ENCODE measurements at places on chromosomes 16 and 17.
A peak's percentile ranks its signal among the peaks of the same experiment; 100 is the strongest.

- DNase-seq: peak; percentile 63
Observed at GRCh38 chr16:4376126-4376892, 4.7 kb downstream of the VASN start.

DNA sequence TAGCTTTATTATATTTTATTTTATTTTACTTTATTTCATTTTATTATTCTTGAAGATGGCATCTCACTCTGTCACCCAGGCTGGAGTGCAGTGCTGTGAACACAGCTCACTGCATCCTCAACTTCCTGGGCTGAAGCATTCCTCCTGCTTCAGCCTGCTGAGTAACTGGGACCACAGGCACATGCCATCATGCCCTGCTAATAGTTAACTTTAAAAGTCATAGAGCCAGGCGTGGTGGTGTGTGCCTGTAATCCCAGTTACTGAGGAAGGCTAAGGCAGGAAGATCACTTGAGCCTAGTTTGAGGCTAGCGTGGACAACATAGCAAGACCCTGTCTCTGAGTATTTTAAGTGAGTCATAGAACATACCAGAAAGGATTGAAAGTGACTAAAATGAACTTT is 38.7 kb downstream of the ESRP2 start:
- no peak for DNase-seq

- no peak for DNase-seq
Observed at GRCh38 chr17:12395733-12396354, 269.8 kb upstream of the MYOCD start.

DNA sequence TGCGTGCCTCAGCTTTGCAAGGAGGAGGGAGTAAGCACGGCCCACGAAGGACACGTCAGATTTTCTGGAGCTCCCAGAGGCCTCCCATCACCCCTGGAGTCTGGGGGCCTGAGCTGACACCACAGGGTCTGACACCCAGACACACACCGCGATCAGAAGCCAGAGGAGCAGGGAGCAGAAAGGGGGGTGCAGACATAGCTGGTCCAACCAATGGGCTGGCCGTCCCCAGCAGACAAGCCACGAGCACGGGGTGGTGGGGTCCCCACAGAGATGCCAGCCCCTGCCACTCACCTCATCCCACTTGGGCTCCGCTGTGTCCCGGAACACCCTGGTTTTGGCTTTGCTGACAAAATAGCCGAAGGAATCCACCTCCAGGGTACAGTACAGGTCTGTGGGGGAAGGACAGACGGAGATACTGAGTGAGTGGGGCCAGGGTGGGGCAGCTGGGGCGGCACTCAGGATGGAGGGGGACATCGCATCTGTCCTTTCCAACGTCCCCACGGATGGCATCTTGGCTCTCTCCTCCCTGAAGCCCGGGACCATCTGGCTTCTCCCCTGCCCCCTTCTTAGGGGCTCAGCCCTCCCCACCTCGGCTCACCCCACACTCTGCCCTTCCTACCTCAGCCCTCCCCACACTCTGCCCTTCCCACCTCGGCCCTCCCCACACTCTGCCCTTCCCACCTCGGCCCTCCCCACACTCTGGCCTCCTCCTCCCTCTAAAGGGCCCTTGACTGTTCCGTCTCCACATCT is 53.5 kb downstream of the TIMM22 start:
- no peak for DNase-seq

GRCh38 chr16:51002881-51003490 is 148.1 kb downstream of the SALL1 start:
- DNase-seq: no peak

- no peak for DNase-seq
Observed at GRCh38 chr16:15792563-15792971, 64.3 kb downstream of the MYH11 start.

- no peak for DNase-seq
Observed at GRCh38 chr16:13791095-13791494, 128.9 kb upstream of the ERCC4 start.

DNA sequence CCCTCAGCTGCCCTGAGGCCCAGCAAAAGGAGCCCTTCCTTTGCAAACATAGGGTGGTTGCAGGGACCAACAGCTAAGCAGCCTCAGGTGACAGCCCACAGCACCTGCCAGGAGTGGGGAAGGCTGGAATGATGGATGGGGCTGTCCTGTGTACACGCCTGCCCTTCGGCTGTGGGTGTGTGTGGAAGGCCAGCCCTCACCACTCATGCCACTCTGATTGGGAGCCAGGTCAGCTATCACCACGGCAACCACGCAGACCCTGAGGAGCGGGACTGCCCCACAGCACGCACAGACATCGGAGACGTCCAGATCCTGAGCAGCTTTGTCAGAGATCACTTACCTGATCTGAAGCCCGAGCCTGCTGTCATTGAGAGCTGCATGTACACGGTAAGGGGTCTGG is 11.9 kb downstream of the PIPOX start:
- DNase-seq: no peak

- no peak for DNase-seq
Observed at GRCh38 chr17:33105911-33106310, 114.3 kb downstream of the SPACA3 start.

GRCh38 chr17:10071141-10071540 is 127.3 kb downstream of the GAS7 start:
- DNase-seq: no peak

GRCh38 chr16:56274369-56274768 is 83.1 kb downstream of the GNAO1 start:
- no peak for DNase-seq

DNA sequence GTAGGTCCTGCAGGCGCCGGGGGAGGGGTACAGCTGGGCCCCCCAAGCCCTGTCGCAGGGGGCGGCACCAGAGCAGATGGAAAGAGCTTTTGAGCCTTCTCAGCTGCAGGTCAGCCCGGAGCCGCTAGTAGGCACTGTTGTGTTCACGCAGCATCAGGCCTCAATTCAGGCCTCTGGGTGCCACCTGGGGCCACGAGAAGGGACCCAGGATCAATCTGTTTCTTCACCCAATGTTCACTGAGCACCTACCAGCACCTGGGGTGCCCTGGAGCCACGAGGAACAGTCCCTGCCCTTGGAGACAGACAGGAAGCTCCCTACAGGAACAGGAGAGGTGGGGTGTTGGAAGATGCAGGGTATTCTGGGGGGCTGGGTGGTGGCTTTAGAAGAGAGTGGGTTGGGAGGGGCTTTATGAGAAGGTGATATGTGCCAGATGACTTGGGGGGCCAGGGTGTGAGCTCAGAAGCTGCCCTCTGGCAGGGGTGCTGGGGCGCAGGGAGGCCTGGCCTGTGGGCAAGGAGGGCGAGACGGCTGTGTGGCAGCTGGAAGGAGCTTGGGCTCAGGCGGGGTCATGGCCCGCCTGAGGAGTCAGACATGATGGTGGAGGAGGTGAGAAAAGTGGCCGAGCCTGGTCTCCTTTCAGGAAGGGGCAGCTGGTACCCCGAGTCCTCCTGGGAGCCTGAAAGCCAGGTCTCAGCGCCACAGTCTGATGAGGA is 121.9 kb upstream of the GSE1 start:
- no peak for DNase-seq

DNA sequence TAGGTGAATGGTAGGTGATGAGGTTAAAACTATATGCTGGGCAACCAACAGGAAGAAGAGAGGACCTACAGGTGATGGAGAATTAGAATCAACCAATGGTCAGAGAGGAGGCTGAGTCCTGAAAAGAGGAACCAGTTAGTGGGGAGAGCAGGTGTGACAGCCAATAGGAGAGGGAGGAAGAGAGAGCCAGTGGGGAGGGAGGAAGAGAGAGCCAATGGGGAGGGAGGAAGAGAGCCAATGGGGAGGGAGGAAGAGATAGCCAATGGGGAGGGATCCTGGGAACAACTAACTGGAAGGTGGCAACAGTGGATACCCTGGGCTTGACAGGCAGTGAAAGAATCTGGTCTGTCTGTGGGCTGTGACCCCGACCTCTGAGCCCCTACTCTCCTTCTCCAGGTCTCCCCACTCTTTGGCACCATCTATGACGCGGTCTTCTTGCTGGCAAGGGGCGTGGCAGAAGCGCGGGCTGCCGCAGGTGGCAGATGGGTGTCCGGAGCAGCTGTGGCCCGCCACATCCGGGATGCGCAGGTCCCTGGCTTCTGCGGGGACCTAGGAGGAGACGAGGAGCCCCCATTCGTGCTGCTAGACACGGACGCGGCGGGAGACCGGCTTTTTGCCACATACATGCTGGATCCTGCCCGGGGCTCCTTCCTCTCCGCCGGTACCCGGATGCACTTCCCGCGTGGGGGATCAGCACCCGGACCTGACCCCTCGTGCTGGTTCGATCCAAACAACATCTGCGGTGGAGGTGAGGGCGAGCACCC is 3.7 kb downstream of the GUCY2D start:
- no peak for DNase-seq

GRCh38 chr17:68456339-68457167 is 743 bp downstream of the WIPI1 start:
- DNase-seq: peak; percentile 77

- no peak for DNase-seq
Observed at GRCh38 chr17:43573579-43574321, 27.6 kb upstream of the ETV4 start.

DNA sequence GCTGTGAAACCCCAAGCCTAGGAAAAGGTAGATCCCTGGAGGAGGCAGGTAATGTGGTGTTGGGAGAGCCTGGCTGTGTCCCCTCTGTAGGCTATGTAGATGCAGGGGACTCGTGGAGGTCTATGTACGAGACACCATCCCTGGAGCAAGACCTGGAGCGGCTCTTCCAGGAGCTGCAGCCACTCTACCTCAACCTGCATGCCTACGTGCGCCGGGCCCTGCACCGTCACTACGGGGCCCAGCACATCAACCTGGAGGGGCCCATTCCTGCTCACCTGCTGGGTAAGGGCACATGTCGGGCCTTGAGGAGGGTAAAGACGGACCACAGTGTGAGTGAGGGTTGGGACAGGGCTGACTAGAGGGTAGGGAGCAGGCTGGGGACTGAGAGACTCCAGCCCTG is 12.0 kb downstream of the ACE start:
- no peak for DNase-seq

DNA sequence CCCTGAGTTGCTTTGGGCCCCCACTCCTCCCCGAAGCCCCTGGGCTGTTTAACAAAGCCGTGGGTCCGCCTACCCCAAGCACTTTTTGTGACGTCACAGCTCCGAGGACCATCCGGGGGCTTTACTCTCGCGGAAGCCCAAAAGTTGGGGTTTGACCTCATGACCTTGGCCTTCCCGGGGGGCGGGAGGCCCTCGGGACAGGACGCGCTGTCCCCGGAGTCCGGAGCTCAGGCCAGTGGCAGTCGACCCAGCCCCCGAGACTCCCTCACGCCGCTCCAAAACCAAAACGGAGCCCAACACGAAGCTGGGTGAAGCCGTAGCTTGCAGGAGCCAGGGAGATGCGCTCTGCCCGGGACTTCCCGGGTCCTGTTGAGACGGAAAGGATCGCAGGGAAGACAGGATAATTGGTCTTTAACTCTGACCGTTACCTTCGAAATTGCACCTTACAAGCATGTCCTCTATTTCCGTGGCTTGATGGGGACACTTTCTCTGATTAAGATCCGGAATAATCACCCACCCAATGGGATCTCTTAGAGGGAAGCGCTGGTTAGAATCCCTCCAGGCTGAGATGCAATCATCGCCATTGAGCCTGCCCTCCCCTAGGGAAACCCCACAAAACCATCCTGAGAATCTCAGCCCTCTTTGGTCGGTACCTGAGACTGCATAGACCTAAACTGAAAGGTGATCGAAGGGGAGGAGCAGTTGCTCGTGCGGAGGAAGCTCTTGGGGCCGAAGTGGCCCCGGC is 4.9 kb upstream of the SOX9 start:
- no peak for DNase-seq

- DNase-seq: no peak
Observed at GRCh38 chr16:68200088-68200783, 35.7 kb downstream of the ESRP2 start.

DNA sequence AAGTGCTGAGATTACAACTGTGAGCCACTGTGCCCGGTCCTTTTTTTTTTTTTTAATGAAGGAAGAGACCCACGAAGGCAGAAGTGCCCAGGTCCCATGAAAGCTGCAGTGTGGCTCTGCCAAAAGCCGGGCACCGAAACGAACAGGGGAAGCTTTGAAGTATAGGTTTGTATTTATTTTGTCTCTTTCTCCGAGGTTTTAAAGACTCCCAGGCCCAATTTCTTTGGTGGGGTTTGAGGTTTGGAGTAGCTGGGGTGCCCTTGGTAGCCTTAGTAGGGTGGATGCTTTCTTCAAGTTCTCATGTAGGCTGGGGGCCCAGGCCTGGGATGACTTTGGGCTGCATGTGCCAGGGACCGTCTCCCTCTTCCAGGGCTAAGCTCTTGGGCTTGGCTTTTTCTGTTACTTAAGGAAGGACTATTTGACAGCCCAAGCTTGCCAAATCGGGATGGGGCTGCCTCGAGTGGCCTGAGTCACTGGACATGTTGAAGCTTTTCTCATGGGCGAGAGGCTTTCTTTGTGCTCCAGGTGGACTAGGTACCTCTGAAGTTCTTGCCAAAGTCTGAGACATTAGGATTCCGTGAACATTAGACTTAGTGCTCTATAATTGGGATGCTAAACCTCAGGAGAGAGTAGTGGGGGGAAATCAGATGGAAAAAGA is 66.3 kb downstream of the WIPI1 start:
- no peak for DNase-seq

DNA sequence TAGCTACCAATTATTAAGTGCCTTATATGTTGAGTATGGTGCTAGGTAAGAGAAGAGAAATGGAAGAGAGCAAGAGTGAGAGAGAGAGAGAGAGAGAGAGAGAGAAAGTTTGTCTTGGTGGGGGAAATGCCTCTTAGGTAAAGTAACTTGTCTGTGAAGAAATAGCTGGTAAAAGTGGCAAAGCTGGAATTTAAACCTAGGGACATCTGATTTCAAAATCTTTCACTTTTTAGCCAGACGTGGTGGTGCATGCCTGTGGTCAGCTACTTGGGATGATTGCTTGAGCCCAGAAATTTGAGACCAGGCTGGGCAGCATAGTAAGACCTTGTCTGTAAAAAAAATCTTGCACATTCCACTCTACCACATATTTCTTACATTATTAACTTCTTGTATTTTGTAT is 23.0 kb upstream of the CDR2 start:
- DNase-seq: no peak

DNA sequence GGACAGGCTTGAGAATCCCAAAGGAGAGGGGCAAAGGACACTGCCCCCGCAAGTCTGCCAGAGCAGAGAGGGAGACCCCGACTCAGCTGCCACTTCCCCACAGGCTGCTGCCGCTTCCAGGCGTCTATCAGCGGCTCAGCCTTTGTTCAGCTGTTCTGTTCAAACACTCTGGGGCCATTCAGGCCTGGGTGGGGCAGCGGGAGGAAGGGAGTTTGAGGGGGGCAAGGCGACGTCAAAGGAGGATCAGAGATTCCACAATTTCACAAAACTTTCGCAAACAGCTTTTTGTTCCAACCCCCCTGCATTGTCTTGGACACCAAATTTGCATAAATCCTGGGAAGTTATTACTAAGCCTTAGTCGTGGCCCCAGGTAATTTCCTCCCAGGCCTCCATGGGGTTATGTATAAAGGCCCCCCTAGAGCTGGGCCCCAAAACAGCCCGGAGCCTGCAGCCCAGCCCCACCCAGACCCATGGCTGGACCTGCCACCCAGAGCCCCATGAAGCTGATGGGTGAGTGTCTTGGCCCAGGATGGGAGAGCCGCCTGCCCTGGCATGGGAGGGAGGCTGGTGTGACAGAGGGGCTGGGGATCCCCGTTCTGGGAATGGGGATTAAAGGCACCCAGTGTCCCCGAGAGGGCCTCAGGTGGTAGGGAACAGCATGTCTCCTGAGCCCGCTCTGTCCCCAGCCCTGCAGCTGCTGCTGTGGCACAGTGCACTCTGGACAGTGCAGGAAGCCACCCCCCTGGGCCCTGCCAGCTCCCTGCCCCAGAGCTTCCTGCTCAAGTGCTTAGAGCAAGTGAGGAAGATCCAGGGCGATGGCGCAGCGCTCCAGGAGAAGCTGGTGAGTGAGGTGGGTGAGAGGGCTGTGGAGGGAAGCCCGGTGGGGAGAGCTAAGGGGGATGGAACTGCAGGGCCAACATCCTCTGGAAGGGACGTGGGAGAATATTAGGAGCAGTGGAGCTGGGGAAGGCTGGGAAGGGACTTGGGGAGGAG is at the start of gene CSF3:
CSF3 (plus strand) TSS at position 436 of the 993 bp plus-strand sequence; CDS start at position 471, 35 bp downstream.
- no peak for DNase-seq
